Psoas muscle (tissue), 8 donors: ENCODE measurements at places on chromosomes 16 and 17. TPM values are rescaled to one million over a fixed set of nuclear protein-coding genes. Genes with fewer than 3 reads are reported as not detected.

ADAMTS18 gene
- 0.28 TPM for total RNA-seq

HOXB6 gene
- total RNA-seq = 3.3 TPM

GRIN2C gene
- 0.42 TPM for total RNA-seq

DNA sequence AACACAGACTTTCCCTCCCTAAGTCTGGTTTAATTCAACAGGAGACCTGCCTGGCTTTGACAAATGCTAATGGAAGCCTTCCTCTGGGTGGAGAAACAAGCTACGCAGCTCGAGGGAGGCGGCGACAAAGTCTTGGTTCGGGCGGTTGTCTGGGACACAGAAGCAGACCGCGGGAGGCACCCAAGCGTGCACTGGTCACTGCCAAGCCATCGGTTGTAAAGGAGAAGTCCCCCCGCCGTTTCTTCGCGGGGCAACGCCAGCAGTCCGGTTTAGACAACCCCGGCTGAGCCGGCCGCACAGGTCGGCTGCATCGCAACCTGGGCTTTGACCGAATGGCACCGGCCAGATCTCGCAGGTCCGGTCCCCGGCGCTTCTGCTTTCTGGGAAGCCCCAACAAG is 586 bp downstream of the GLYR1 start:
- peak overlapping the region; percentile 98 for H3K4me3 ChIP-seq
- no peaks in the 10 kb centered on the region for H3K27me3 ChIP-seq
- peaks cover 52% of the 10 kb centered on the region for H3K4me1 ChIP-seq

GRCh38 chr16:66020642-66021041 is 345.8 kb upstream of the CDH5 start:
- no peaks in the 10 kb centered on the region for H3K36me3 ChIP-seq
- DNase-seq = no peak

DNA sequence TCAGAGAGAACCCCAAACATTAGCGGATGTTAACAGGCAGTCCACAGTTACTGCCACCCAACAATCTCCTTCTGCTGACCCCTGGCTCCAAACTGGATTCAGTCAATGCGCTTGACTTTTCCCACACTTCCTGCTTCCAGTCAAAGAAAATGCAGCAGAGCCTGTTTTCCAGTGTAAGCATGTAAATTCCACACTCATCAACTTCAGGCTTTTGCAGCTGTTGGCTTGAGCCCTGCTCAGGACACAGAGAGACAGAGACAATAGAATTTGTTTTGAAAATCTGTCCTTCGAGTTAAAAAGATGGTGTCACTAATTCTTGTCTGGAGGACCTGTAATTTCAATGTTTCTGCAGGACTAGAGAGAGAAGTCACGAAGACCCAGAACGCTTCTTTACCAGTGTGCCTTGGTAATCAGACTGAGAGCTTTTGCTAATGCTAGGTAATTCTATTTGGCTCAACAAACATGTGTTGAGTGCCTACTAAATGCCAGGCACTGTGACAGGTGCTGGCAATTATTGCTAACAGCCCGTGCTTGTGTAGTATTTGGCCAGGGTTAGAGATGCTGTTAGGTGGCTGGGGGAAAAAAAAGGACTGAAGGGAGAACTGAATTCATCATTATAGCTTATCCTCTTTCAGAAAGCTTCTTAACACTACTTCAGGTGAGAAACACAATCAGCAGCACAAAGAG is 32.5 kb downstream of the HOXB1 start:
- H3K36me3 ChIP-seq = no peaks in the 10 kb centered on the region
- no peak for DNase-seq
- H3K27me3 ChIP-seq = peaks cover 7% of the 10 kb centered on the region

- H3K27ac ChIP-seq = no peak overlapping the region
- H3K4me3 ChIP-seq = no peak overlapping the region
- H3K27me3 ChIP-seq = peaks cover 4% of the 10 kb centered on the region
- no peaks in the 10 kb centered on the region for H3K36me3 ChIP-seq
Observed at GRCh38 chr16:1895068-1895467, 23.1 kb upstream of the MEIOB start.

DNA sequence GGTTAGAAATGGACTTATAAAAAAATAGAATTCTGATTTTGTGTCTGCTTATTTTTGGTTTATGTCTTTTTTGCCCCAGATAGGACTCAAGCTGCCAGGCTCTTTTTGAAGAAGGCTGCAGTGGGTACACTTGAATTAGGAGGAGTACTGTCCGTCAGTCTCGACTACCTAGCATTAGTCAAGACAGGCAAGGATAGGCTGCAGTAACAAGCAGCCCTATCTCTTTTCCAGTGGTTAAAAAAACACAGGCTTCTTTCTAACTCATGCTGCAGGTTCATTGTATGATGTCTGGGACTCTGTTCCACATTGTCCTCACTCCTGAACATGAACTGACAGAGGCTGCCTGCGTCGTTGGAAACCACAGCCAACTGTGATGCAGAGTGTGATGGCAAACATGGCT is 8.0 kb downstream of the C16orf46 start:
- H3K27ac ChIP-seq = no peak overlapping the region
- DNase-seq = no peak
- H3K36me3 ChIP-seq = no peaks in the 10 kb centered on the region
- no peaks in the 10 kb centered on the region for H3K4me1 ChIP-seq
- no peak overlapping the region for H3K4me3 ChIP-seq

DNA sequence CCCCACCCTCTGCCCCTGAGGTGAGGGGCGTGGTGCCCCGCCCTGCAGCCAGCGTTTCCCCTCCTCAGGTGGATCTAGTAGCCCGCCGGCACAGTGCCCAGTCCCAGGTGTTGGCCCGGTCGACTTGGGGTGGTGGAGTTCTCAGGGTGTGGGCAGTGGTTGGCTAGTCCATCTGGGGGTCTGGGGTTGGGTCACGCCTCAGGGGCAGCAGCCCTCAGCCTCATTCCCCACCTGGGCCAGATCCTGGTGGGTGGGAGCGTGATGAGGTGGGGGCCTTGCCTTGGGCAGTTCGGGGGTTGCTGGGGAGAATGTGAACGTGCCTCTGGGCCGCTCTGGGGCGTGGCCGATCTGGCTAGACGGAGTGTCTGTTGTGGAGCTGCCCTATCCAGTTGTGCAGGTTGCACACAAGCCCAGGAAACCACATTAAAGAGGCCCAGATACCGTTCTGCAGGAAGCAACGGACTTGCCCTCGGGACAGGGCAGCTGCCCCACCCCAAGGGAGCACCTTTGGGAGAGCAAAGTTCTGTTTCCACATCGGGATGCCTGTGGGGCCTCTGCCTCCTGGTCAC is 32.0 kb downstream of the GSE1 start:
- no peak for DNase-seq
- no peaks in the 10 kb centered on the region for H3K36me3 ChIP-seq
- no peaks in the 10 kb centered on the region for H3K27me3 ChIP-seq

DNA sequence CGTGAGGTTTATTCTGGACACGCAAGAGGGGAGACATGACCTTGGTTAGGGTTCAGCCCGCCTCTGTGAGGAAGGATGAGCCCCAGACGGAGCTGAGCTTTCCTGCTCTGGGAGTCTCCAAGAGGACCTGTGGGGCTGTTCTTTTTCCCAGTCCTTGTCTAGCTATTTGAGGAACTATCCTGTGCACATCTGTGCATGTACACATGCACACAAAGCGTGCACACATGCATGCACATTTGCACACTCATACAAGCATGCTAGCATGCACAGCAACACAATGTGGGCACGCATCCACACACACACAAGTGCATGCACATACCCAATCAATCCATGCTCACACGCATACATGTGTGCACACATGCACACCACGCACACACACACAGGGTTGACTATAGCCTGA is 40.4 kb downstream of the ABCC6 start:
- no peaks in the 10 kb centered on the region for H3K27me3 ChIP-seq
- no peak overlapping the region for H3K4me3 ChIP-seq
- H3K4me1 ChIP-seq = no peaks in the 10 kb centered on the region
- DNase-seq = no peak

GRCh38 chr16:21263640-21264570 is 14.2 kb downstream of the CRYM start:
- H3K27me3 ChIP-seq = no peaks in the 10 kb centered on the region
- H3K4me1 ChIP-seq = peaks cover 15% of the 10 kb centered on the region

GRCh38 chr16:89026121-89026612 is 49.2 kb upstream of the CBFA2T3 start:
- H3K27me3 ChIP-seq = peaks cover 63% of the 10 kb centered on the region
- DNase-seq = no peak
- H3K4me3 ChIP-seq = no peak overlapping the region
- no peaks in the 10 kb centered on the region for H3K4me1 ChIP-seq
- no peaks in the 10 kb centered on the region for H3K36me3 ChIP-seq

GRCh38 chr16:85878875-85879274 is 20.1 kb upstream of the IRF8 start:
- H3K4me1 ChIP-seq = no peaks in the 10 kb centered on the region
- no peak for DNase-seq
- no peak overlapping the region for H3K4me3 ChIP-seq
- no peaks in the 10 kb centered on the region for H3K36me3 ChIP-seq
